ENCODE measurements at places on chromosomes 7 and 10.

GRCh38 chr7:101565601-101566209 is 63.4 kb downstream of the MYL10 start:
- DNase-seq: no peak

DNA sequence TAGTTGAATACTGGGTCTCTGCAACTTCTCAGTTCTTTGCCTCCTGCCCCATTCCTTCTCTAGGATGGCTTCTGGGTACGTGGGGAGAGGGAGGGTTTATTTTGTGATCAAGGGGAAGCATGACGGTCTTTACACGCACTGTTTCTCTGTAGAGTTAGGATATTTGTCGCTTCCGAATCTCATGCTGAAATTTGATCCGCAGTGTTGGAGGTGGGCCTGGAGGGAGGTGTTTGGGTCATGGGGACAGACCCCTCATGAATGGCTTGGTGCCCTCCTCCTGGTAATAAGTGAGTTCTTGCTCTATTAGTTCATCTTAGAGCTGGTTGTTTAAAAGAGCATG is 311.2 kb downstream of the GALNT17 start:
- DNase-seq: no peak

GRCh38 chr10:124737221-124737620 is 7.0 kb downstream of the FAM53B start:
- no peak for DNase-seq

- DNase-seq: no peak
These were observed 1.8 kb downstream of the PALD1 start for GRCh38 chr10:70480239-70480861.

DNA sequence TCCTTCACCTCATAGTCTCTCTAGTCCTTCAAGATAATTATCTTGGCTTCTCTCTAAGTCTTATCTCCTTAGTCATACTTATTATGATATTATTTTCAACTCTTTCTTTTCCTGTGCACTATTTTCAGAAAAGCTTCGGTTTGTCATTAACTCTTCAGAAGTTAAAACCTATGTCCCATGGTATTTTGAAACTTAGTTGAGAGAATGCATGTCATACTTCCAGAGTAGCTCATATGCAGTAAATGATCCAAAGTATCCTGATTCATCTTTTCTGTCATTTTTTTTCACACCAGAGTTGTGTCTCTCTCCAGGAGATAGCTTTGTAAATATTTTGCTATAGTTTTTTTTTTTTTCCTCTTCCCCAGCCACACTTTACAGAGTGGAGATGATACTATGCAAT is 1008.6 kb downstream of the NRG3 start:
- no peak for DNase-seq

DNA sequence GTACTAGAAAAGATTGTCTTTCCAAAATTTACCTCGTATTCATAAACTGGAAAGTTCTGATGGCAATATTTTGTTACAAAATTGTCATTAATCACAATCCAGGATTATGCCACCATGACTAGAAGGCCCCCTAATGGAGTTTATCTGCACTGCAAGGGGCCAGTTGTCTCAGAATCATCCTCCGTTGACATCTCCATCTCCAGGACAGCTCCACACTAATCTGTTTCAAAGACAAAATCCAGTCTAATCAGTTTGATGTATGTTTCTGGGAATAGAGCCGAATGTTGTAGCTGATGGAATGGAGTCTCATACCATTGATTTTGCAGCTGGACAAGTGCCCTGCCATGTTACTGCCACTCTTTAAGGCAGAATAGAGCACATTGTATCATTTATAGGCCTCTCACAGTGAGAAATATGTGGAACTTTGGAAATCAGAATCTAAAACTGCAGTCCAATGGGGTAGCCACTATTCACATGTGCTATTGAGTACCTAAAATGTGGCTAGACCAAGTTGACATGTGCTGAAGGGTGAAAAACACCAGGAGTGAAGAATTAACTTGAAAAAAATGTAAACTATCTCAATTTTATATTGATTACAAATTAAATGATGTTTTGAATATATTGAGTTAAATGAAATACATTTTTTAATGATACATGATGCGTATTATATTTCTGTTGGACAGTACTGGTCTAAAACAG is 38.3 kb upstream of the TOMM7 start:
- peak; percentile 90 for DNase-seq

- DNase-seq: no peak
These were observed 52.1 kb upstream of the STK17A start for GRCh38 chr7:43530553-43531410.

GRCh38 chr7:82972135-82972534 is 190.5 kb downstream of the PCLO start:
- DNase-seq: no peak

GRCh38 chr7:42237811-42238541 is 967 bp upstream of the GLI3 start:
- peak; percentile 55 for DNase-seq

GRCh38 chr10:122466951-122467381 is 5.6 kb downstream of the HTRA1 start:
- no peak for DNase-seq

- DNase-seq: no peak
These were observed 88.0 kb downstream of the OR13A1 start for GRCh38 chr10:45227456-45227855.

- DNase-seq: no peak
These were observed 94.9 kb downstream of the NXPH1 start for GRCh38 chr7:8528311-8528710.

GRCh38 chr7:76296743-76297740 is 5.4 kb upstream of the HSPB1 start:
- DNase-seq: no peak

DNA sequence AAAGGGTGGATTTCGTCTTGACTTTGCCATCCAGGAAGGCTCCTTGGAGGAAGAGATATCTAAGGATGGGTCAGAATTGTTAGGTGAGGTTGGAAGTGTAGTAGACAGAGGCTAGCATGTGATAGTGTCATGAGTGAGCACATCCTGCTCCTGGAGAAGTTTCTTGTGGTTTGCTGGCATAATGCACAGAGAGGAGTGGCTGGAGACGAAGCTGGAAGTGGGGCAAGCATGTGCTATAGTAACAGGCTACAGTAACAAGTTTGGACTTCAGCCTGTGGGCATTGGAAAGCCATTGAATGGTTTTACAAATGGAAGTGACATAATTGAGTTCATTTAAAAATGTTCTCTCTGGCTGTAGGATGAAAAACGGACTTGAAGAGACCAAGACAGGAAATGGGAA is 175.6 kb upstream of the VWC2 start:
- DNase-seq: peak; percentile 52

DNA sequence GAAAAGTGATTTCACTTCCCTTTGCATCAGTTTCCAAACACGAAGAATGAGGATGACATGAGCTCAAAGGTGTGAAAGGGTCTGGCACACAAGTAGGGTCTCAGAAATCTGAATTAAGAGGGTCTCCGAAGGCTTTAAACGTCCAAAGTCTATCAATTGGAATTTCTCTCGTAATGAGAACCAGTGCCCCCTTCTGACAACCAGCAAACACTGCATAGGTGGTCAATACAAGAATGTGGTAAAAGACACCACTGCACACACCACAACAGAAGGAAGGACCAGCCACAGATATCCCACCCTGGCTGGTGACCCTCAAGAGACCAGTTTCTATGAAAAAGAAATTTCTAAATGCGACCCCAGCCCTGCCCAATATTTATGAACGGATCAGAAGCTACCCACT is 78.1 kb downstream of the CALN1 start:
- DNase-seq: peak; percentile 40

GRCh38 chr7:96084881-96085553 is 236.9 kb downstream of the SLC25A13 start:
- no peak for DNase-seq

- no peak for DNase-seq
These were observed 98.4 kb downstream of the LYZL1 start for GRCh38 chr10:29387269-29387668.

- DNase-seq: peak; percentile 54
These were observed 167.8 kb downstream of the BAMBI start for GRCh38 chr10:28845009-28845682.

- no peak for DNase-seq
These were observed 212.5 kb downstream of the DGKB start for GRCh38 chr7:14690075-14690474.

GRCh38 chr10:94846204-94846603 is 83.7 kb downstream of the CYP2C19 start:
- no peak for DNase-seq

DNA sequence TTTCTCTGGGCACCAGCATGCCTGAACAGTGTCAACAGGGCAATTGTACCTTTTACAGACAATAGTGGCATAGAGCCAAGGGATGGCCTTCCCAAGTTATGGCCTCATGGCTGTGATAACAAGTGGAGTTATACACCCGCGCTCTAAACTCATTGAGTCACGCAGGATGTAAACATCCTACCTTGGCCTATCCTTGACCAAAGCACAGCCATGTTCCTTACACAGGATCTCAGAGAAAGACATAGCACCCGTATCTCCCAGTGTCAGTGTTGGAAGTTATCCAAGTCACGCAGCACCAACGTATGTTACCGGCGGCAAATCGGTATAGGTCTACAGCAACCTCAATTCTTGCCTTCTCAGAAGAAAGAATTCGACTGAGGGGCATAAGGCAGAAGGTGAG is 1654.9 kb upstream of the LRRTM3 start:
- DNase-seq: no peak

DNA sequence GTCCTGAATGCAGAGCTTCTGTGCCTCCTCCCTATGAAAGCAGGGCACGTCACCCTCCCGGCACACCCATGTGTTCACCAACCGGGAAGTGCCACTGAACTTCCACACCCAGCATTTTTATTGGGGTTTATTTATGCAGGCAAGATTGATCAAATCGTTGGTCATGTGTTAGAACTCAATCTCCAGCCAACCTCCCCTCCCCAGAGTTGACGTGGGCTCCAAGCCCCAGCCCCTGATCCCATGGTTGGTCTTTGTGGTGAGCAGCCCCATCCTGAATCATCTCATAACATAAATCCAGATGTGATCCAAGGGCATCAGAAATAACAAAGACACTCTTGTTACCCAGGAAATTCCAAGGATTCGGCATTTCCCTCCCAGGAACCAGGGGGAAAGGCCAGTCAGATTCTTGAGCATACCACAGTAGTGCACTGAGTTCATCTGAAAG is 151.2 kb downstream of the TPST1 start:
- peak; percentile 99 for DNase-seq

- peak; percentile 68 for DNase-seq
These were observed 15.3 kb downstream of the KCNH2 start for GRCh38 chr7:150962553-150963399.

GRCh38 chr7:822692-823276 is 9.5 kb upstream of the SUN1 start:
- no peak for DNase-seq

DNA sequence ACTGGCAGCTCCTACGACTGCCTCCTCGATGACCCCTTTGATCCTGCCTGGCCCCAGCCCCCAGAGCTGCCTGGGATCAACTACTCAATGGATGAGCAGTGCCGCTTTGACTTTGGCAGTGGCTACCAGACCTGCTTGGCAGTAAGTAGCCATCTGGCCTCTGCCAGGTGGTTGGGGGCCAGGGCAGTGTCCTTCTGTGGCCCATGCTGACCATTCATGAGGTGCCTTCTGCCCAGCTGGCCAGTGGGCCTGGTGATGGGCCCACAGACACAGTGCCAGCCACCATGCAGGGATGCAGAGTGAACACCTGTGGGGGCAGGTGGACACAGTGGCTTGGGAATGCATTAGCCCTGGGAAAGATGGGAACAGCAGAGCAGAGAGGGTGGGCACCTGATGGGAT is 50.0 kb downstream of the TBATA start:
- no peak for DNase-seq

DNA sequence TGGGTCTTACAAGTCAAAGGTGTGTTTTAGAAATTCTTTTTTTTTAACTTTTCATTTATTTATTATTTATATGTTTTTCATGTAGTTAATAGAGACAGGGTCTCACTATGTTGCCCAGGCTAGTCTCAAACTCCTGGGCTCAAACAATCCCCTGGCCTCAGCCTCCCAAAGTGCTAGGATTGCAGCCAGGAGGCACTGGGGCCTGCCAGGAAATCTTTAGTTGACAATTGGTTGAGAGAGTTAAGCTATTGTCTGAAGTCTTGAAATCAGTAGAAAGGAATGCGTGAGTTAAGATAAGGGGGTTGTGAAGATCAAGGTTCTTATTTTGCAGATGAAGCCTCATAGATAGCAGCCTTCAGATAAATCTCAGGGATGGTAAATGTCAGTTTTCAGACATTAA is 245.4 kb upstream of the GALNT17 start:
- no peak for DNase-seq

- DNase-seq: no peak
These were observed 17.6 kb downstream of the NUDCD3 start for GRCh38 chr7:44472843-44473242.

GRCh38 chr7:12921751-12922345 is 234.4 kb downstream of the ARL4A start:
- no peak for DNase-seq

DNA sequence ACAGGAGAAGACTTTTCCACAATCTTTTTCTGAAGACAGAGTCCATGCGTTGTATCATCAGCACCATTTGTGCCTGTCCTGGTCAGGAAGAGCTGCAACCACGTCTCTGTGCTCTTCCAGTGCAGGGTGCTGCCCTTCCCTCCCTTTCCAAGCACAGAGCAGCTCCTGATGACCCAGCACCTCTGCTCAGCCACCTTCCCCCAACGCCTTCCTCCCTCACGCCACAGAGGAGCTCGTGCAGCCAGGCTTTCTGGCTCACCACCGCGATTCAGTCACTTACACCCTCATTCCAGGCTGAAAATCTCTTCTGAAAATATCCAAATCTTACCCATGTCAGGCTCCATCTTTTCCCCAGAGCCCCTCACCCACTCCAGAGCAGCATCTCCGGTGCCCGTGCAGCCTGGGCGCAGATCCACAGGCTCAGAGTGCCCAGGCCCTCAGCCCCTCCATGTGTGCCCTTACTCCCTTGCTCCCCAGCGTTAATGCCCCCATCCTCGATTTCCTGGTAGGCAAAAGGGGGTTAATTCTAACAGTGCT is 181.5 kb downstream of the DIP2C start:
- DNase-seq: no peak

DNA sequence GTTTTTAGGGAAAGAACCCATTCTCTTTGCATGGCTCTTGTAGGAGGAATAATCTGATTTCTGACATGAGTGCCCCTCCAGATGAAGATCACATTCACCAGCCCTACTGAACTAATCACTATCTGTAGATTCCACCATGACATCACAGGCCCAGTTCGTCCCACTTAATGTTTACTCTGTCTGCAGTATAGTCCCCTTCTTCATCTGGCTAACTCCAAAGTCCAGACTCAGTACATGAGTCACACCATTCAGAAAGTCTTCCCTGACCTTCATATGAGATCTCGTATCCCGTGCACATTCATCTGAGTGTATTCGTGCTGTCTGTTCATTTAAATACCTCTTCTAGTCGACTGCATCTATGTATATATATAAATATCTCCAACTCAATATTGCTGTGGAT is 366.5 kb upstream of the AKR1E2 start:
- DNase-seq: no peak

- DNase-seq: no peak
These were observed 21.0 kb downstream of the PLEKHA8 start for GRCh38 chr7:30049173-30049572.

Measured in SK-MEL-5 (cell line).